ENCODE measurements at places on chromosomes 12 and 14. TPM values are rescaled to one million over a fixed set of nuclear protein-coding genes. Genes with fewer than 3 reads are reported as not detected.

Gene SIX6
- not detected for total RNA-seq

DNA sequence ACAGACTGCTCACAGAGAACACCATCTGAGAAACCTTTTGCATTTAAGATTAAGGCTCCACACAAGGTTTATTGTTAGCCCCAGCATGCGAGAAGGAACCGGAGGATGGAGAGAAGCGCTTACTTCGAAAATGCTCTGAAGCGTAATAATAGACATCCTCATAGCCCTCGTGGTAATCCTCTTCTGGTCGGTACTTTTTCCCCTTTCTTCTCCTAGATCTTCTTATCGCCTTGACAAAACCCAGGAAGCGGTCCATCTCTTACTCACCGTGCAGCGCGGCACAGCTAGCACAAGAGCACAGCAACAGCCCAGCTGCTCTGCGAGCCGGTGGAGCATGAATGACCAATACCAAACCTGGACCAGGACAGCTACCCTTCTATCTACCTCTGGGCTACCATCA lies 125.1 kb upstream of the GRIP1 start:
- DNase-seq: no peak

Gene TMEM119
- total RNA-seq: 0.72 TPM

DNA sequence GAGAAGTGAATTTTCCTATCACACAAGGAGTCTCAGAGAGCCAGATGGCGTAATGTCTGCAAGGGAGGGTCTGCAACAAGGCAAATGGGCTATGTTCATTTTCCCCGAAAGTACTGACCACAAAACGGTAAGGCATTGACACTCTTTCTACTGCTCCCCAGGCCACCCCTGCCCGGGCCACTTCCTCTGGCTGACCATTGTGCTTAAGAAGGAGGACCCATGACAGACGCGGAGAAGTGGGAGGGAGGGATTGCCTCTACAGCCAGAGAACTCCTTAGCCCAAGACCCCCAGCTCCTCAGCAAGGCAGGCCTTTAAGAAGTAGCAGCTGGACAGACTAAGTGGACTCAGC lies 1.2 kb downstream of the NCKAP5L start:
- no peak for DNase-seq

Gene SIX1
- total RNA-seq: 0.44 TPM

DNA sequence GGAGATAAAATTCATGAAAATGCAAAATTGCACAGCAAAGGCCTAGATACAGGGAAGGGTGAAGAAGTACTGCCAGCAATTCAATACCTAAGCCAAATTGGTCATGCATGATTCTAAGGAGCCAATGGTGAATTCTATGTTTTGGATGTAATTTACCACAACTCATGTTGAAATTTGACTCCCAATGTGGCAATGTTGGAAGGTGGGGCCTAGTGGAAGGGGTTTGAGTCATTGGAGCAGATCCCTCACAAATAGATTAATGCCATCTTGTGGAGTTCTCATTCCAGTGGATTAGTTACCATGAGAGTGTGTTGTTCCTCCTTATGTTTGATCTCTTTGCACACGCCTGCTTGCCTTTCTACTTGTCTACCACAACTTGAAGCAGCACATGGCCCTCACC lies 194.0 kb upstream of the ALG10 start:
- no peak for DNase-seq

DNA sequence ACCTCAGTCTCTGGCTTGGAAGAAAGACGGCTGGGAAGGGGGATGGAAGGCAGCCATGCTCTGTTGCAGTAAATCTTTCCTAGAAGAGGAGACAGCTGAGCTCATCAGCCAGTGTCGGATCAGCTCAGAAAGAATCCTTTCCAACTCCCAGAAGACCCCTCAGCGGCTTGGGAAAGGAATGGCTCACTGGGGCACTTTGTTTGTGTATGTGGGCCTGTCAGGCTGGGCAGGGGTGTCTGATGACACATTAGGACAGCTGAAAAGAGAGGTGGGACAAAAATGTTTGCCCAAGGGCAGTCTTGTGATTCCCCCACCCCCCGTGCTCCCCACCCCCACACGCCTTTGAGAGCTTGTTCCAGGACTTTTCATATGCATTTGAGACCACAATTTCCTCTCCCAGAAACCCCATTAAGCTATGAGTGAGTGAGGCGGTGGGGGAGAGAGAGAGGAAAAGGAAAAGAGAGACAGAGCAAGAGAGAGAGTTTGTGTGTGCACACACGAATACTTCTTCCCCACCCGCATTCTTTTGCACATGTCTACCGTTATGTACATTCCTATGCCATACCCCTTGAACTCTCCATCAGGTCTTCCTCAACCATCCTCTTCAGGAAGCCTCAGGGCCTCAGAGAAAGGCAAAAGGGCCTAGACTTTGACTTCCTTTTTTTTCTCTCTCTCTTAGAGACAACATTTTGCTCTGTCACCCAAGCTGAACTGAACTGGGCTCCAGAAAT lies 198.9 kb downstream of the ZFP36L1 start:
- no peak for DNase-seq

GRCh38 chr14:21072031-21072473 lies 1.9 kb downstream of the ARHGEF40 start:
- no peak for DNase-seq

Gene TAS2R43
- total RNA-seq: 0.47 TPM

GRCh38 chr12:15336768-15337553 lies 14.7 kb downstream of the PTPRO start:
- no peak for DNase-seq
